ENCODE measurements at places on chromosomes 12 and 14.

GRCh38 chr12:112584266-112584722 lies 165.5 kb downstream of the PTPN11 start:
- DNase-seq: no peak

DNA sequence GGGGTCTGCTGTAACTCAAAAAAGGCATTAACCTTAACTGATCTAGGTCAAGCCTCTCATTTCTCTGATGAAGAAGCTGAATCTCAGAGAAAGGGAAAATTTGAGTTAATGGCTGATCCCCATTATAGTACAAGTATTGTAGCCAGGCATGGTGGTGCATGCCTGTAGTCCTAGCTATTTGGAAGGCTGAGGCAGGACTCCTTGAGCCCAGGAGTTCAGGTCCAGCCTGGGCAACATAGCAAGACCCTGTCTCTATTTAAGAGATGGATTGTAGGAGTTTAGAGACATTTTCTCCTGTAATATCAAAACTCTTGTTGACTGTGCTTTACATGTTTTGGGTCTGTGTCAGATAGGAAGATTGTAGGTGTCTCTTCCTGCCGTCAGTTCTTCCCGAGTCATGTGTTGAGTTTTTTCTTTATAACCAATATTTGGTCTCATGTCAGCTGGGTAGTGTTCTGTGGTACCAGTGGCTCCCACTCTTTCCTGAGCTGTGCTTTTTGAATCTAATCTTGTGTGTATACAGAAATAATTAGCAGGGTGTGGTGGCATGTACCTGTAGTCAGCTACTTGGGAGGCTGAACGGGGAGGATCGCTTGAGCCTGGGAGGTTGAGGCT lies 8.6 kb downstream of the COPZ1 start:
- no peak for DNase-seq

DNA sequence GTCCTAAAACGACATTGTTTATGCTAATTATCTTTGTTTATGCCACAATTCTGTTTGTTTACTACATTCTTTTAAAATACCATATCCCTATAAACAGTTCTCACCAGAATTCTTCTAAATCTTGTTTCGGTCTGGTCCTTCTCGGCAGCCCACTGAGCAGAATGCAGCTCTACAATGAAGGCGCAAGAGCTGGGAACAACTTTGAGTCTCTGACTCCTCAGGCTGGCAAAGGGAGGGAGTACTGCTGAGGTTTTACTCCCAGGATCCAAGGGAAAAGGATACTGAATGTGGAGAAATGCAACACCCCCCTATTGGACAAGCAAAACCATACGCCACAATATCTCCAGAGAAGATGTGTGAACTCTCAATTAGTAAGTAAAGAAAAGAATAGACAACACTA lies 5.4 kb downstream of the SOX5 start:
- no peak for DNase-seq

DNA sequence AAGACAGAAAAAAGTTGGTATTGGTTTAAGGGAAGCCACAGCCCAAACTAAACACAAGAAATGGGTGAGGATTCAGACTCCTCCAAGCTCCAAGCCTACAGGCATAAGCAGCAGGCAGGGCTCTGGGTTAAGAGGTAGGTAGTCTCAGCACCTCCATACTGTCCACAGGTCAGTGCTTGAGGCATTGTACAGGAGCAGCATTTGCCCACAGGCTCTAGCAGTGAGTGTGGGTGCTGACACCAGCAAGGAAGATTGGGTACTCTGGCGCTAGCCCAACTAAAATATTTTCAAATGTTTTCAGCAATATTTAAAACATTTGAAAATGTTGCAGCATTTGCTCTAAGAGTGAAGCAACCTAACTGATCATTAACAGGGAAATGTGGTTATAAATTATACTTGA lies 33.1 kb downstream of the FERMT2 start:
- no peak for DNase-seq

GRCh38 chr14:93648440-93649168 lies 139.7 kb downstream of the PRIMA1 start:
- DNase-seq: peak; percentile 4

DNA sequence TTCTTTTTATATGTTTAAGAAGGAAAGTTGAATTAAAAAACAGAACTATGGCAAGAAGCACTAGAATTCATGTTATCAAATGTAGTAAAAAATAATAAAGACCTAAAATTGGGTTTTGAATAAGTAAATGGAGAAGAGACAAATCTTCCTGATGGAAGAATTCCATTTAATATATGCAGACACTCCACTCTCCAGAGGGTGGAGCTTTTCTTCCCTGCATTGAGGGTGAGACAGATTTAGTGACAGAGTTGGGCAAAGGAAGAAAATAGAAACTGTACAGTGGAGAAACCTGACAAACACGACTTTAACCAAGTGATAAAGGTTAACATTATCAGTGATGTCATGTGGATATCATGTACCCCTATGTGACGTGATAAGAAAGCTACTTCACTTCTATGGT lies 217.6 kb downstream of the PRKD1 start:
- no peak for DNase-seq

GRCh38 chr12:12518464-12518845 lies 44.2 kb downstream of the DUSP16 start:
- no peak for DNase-seq

- no peak for DNase-seq
These were observed 293.0 kb upstream of the NAV3 start for GRCh38 chr12:77537663-77538062.

- no peak for DNase-seq
These were observed 204.2 kb upstream of the PLXNC1 start for GRCh38 chr12:93944201-93944600.

DNA sequence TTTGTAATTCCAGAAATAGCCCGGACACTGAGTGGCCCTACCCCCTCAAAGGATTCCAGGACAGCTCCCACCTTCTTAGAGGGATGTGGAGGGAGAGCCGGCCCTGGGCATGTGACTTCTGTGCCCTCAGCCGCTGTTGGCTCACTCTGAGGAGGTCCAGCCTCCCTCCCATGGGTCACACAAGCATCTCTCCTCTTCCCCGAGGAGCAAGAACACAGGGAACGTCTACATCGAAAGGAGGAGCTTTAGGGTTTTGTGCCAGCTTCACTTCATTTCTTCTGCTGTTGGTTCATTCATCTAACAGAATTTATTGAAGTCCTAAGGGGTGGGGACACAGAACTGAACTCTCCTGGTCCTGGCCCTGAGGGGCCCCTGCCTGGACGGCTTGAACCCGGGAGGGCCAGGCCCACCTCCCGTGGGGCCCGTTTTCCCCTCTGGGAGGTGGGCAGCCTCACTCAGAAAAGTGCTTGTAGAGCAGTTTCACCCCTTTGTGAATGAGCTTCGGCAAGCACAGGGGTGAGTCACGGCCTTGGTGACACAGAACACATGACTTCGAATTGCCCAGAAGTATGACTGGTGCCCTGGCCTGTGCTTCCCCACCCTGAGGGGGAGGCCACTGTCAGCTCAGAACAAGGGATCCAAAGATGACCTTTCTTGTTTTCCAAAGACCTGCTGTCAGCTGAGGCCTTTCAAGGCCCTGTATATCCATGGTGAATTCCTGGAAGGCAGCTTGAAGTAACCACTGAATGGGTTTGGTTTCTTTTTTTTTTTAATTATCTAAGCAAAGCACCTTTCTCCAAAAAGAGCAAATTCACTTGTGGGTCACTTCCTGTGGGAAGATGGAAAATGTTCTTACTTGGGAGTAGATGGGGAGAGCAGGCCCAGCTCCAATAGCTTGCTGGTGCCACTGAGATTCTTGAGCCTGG lies 39.2 kb downstream of the NFKBIA start:
- peak; percentile 68 for DNase-seq

DNA sequence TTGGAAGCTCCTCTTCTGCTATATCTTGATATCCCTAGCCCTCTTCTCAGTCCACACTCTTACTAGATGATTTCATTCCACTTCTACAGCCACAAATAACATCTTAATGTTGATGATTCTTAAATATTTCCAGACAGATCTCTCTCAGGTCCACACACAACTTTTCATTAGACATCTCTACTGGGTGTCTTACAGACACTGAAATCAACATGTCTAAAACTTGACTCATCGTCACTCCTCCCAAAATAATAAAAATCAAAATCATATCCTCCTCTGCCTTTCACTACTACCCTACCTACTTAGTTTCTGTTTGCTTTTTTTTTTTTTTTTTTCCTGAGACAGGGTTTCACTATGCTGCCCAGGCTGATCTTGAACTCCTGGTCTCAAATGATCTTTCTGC lies 11.9 kb downstream of the PRDM4 start:
- no peak for DNase-seq

- no peak for DNase-seq
These were observed 75.2 kb upstream of the PRKD1 start for GRCh38 chr14:30002859-30003258.

DNA sequence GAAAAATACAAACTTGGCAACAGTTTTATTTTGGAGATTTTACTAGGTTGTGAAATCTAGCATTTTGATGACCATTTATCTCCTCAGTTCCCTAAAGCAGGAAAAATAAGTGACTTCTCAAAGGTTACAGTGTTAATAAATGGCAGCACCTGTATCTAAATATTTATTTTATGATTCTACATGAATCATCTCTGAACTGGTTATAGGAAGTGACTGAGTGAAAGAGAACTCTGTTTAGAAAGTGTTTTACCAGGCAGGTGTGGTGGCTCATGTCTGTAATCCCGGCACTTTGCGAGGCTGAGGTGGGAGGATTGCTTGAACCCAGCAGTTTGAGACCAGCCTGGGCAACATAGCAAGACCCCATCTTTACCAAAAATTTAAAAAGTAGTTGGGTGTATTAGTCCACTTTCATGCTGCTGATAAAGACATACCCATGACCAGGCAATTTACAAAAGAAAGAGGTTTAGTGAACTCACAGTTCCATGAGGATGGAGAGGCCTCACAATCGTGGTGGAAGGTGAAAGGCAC lies 26.3 kb downstream of the MIPOL1 start:
- DNase-seq: no peak

GRCh38 chr14:43306053-43306452 lies 1201.0 kb downstream of the FSCB start:
- DNase-seq: no peak

DNA sequence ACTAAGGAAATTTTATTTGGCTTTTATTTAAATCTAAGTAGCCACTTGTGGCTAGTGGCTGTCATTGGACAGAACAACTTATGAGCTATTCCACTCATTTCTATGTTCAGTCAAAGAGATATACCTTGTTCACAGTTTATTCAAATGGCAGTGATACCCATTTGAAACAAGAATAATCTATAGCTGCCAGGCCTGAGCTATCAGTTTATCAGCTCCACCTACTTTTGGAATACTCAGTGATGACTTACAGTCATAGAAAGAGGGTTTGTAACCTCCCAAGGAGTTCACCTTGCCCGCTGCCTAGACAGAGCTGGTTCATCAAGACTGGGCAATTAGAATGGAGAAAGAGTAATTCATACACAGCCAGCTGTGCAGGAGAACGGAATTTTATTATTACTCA lies 4.5 kb upstream of the ABHD4 start:
- DNase-seq: no peak

DNA sequence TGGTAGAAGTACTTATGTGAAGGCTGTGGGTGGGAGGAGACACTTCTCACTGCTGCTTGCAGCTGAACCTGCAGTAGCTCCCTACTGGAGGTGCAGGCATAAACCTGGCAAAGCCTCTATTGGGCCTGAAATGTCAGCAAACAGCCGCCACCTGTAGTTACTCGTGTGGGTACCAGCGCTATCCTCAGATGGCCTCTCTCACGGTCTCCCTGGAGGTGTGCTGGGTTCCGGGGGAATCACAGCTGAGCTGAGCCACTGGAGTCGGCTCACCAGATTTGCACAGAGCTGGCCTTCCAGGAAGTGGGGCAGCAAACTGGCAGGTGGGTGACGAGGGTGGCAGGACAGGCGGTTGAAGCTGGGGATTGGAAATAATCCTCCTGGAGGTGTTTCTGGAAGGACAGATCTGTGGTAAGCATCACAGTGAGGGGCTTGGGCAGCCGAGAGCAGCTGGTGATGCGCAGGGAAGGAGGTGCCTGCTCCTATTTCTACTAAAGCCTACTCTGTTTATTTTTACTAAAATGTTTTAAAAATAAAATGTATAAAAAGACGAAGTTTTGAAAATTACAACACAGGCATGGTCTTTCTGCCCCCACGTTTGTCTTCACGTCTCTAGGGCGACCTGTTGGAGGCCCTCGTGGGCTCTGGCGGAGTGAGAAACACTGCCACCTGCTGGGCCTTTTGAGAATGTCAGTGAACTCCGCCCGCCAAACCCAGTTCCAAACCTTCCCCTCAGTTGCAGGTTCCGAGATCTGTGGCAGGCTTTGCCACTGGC lies 67.8 kb upstream of the PLEKHG3 start:
- DNase-seq: peak; percentile 75

DNA sequence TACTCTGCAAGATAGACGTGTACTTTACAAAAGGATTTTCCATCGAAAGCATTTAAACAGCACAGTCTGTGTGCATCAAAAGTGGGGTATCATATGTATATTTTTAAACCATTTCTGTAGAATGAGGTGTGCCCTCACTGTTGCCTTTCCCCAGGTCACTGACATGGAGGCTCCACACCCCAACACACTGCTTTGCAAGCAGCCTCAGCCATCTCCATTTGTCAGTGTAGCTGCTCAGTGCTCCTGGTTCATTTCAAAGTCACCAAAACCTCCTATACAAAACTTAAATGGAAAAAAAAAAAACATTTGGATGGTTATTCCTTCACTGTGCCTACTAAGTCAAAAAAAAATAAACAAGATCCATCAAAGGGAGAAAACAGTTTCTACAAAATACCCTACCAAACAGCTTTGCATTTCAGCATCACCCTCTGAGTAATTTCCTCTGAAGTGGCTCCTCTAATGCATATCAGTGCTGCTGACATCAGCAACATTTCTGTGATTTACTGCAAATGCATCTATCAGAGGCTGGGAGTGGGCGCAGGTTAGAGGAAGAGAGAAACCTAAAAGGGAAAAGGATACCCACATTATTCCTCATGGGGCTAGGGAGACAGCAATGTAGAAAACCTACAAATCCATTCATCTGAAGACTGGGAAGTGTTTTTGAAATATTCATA lies 46.0 kb downstream of the KCNK10 start:
- DNase-seq: no peak

DNA sequence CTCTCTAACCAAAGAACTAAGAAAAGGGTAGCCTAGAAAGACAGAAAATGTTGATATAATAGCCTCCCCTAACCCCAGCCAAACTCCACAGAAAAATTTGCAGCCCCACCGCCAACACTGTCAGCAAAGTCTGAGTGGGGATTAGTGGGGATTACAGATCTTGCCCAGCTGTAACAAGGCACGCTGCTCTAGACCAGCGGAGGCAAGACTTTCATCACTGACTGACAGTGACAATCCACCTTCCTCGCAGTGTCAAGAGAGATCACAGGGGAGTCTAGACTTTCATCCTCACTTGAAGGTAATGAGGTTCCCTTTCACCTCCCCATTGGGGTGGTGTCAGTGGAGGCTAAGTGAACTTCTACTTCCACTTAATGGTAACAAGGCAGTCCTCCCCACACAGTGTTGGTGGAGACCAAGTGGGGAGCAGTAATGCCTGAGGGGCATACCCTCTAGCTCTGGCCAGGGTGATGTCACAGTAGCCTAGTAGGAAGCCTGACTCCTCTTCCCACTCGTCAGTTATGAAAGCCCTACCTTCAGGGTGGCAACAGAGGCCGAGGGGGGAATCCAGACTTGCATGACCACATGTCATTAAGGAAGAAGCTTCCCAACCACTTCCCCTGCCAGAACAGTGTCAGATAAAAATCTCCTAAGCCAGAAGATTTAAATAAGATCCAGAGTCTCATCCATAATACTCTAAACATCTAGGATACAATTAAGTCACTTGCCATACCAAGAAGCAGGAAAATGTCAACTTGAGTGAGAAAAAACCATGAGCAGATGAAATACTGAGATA lies 91.7 kb upstream of the RASSF8 start:
- no peak for DNase-seq

- peak; percentile 12 for DNase-seq
These were observed at the start of gene JDP2 for GRCh38 chr14:75427482-75428229. JDP2 (plus strand) TSS chr14:75428022; CDS start chr14:75437921, 9,899 bp downstream.
